ENCODE measurements at places on chromosomes 7 and 10. TPM values are rescaled to one million over a fixed set of nuclear protein-coding genes. Genes with fewer than 3 reads are reported as not detected.
A peak's percentile ranks its signal among the peaks of the same experiment; 100 is the strongest.

DNA sequence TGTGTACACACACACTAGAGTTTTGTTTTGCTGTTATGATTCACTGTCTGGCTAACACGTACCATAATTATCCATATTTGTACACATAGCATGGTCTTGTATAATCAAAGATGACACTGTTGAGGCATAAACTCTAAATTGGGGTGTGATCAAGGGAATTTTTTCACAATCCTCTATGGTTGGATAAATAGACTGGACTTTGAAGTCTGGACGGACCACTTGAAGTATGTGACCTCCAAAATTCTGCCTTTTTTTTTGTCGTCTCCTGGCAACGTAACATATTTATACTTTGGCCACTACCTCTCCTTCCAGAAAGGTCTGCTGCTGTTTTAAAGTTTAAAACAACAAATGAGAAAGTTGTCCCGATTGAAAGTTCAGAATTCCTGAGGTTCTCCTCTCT lies 193.4 kb downstream of the CACNB2 start:
- DNase-seq = no peak

Gene VWDE
- polyA plus RNA-seq = 0.01 TPM

GRCh38 chr7:53398566-53398965 lies 363.1 kb downstream of the POM121L12 start:
- no peak for DNase-seq

Gene RADIL
- polyA plus RNA-seq = not detected

GRCh38 chr7:98278408-98278807 lies 3.1 kb upstream of the BRI3 start:
- no peak for DNase-seq

DNA sequence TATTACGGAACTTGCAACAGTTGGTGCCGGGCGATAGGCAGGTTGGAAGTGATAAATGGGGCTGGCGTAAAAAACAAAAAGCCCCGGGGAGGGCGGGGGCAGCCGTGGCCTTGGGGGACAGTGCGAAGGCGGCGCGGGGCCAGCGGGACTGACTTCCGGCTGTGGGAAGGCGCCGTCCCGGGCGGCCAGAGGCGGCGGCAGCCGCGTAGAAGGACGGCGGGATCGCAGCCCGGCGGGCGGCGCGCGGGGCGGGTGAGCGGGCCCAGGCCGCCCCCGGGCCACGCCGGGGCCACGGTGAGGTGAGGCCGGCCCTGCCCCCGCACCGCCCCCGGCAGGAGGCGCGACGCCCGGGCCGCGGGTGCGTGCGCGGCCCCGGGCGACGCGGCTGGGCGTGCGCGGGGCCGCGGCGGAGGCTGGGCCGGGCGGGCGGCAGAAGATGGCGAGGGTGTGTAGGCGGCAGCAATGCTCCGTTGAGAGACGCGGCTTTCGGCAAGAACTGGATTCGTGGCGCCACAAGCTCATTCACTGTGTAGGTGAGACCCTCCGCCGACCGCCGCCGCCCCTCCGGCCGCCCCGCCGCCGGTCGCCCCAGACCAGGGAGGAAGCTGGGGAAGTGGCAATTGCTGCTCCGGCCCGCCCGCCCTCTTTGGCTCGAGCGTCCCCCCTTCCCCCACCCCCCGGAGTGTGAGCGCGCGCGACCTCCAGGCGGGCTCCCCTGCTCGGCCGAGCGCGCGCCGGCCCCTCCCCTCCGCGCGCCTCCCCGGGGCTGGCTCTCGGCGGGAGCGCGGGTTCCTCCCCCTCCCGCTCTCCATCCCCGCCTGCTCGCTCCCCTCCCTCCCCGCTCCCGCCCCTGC lies at the start of gene LCOR:
Gene LCOR, plus strand, starts transcription at position 432 of the 854 bp plus-strand sequence. CDS start 116,760 bp downstream, outside the sequence.
- no peak for DNase-seq

DNA sequence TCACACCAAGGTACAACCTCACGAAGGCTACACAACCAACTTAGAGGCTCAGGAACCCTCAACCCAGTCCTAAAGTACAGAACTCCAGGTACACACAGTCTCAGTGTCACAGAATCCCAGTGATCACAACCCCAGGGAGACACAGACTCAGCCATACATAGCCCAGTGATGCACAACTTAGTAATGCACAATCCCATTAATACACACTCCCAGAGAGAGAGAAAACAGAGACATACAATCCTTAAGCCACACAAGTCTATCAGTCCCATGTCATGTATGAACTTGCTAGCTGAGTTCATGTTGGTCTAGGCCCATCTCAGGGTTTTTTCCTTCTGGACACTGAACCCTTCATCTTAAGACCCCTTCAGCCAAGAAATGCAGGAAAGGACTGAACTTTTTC lies 4.6 kb downstream of the KCNIP2 start:
- no peak for DNase-seq

DNA sequence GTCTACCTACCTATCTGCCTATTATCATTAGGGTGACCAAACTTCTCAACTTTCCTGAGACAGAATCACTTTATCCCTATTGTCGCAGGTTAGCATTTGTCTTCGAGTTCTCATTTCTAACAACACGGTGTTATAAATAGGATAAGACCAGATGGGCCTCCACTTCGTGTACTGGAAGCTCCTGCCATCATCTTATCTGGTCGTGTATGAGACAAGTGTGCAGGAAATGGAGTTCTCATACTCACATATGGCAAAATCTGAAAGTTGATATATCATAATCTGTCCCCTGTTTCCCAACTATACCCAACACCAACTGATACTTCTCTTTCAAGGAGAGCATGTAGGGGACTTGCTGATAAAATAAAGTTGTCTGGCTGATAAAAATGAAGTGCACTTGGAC lies 287.4 kb upstream of the FOXK1 start:
- no peak for DNase-seq

DNA sequence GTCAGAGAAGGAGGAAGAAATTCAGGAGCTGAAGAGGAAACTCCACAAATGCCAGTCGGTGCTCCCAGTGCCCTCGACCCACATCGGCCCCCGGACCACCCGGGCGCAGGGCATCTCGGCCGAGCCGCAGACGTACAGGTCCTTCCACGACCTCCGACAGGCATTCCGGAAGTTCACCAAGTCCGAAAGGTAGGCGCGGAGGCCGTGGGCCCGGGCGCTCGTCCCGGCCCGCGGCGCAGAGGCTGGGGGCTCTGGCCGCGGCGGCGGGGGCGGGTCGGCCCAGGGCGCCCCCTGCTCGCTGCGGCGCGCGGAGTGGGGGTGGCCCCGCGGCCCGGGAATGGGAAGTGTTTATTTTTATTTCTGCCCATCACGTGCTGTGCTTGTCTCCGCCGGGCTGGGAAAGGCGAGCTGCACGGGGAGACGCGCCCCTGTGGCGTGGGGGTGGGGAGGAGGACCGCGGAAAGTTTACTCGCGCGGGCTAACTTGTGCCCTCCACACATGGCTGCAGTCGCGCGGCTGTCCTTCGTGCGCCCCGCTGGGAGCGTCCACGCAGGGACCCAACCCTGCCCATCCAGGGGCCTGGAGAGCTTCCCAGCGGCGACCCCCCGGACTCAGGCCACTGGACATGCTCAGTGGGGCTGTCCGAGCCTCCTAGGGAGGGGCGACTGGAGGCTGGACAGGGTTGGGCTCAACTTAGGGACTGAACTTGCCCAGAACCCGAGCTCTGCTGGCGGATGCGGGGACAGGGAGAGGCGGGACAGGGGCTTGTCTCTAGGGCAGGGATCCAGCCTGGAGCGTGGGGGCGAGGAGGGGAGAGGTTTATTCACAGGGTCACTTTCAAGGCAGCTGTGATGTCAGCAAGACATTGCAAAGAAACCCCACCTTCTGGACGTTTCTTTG lies 82.6 kb upstream of the PRKG1 start:
- DNase-seq = no peak

GRCh38 chr10:34760606-34761005 lies 54.5 kb downstream of the PARD3 start:
- peak; percentile 86 for DNase-seq

GRCh38 chr7:32890793-32891042 lies 842 bp downstream of the KBTBD2 start:
- DNase-seq = no peak

Gene AKR1D1
- not detected for polyA plus RNA-seq

- DNase-seq = no peak
Observed at GRCh38 chr7:12052211-12052610, 158.9 kb upstream of the TMEM106B start.

Gene SFXN4
- polyA plus RNA-seq = 17.0 TPM

Gene SEC61A2
- polyA plus RNA-seq = 13.5 TPM

Gene UNCX
- polyA plus RNA-seq = not detected

DNA sequence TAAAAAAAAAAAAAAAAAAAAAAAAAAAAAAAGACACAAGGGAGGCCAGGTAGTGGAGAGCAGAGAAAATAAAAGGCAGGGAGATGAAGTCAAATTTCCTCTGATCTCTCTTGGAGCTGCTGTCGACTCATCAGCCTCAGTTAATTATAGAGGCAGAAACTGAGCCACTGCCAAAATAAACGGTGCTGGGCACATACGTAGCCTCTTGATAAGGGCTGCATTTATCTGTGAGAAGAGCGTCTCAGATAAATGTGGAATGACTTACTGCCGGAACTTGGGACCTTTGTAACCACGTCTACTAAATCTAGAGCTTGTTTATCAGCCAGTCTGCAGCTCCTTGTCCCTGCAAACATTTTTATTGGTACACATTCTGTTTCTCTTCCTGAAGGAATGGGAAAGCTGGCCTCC lies 162.3 kb downstream of the BAMBI start:
- no peak for DNase-seq

Gene ADIRF
- 157 TPM for polyA plus RNA-seq

DNA sequence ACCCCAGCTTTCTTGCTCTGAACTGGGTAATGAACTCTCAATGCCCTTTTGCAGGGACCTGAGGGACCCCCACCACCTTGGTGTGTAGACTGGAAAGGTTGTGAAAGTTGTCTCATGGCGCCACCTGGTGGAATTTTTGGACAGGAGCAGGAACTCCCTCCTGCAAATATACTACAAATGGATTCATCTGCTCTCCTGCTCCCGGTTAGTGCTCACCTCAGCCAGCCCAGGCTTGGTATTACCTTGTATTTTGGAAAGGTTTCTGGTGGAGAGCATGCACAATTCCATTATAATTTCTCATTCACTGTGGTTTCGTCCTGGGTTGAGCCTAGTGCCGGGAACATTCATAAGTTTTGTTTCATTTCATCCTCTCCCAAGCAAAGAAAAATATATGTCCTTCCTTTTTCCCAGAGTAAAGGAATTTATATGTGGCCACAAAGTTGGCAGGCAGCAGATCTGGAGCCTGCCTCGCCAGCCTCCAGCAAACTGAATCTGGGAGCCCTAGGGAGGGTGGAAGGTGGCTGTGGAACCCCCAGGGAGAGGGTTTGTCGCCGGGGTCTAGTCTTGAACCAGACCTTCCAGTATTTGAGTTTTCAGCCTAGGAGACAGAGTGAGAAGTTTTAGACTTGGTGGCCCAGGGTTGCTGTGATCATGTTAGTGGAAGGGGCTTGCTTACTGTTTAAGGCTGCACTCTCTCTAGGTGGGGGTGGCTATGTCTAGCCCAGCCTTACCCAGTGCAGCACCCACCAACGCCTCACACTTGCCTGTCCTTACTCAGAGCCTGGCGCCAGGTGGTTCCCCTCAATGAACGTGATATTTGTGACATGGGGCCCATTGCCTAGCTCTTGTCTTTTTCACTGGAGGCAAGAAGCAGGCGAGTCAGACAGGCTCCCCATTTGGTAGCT lies 9.5 kb downstream of the FAM241B start:
- peak; percentile 49 for DNase-seq

DNA sequence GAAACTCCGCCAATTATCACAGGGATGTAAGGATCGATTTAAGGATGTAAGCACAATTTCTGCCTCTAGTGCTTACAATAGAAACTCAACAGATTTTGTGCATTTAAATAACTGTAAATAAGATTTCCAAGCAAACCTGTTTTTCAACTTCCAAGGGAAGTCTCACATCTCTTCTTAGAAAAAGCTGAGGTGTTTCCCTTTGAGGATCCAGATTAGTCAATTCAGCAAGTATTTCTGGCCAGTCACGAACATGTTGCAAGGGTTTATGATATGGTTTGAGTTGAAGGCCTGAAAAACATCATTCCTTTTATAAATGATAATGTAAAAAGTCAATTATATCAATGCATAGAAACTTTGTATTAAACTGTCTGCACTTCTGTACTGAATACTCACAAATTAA lies 23.9 kb downstream of the KRIT1 start:
- no peak for DNase-seq

- DNase-seq = no peak
Observed at GRCh38 chr7:84447636-84448293, 253.2 kb upstream of the SEMA3A start.

Gene CALCR
- polyA plus RNA-seq = not detected

DNA sequence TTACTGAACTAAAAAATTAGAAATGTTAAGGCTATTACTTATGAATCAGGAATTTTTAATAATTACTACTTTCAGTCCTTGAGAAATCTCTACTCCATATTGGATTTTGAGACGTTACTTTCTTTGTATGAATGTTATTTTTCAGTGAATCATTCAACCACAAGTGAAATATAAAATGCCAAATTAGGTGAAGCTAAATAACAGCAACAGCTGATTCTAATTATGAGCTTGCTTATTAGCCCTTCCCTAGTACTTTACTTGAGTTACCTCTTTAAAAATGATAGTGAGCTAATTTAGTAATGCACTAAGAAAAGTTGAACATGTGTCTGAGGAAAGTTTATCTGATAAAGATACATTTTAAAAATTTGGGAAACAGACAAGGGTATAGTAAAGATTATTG lies 51.4 kb downstream of the PCGF5 start:
- DNase-seq = no peak

Gene STEAP4
- polyA plus RNA-seq = 0.52 TPM

GRCh38 chr10:121332829-121333765 lies 265.1 kb downstream of the FGFR2 start:
- DNase-seq = no peak

Gene BPGM
- polyA plus RNA-seq = 31.2 TPM
